Activated CD8-positive, alpha-beta T cell treated with anti-CD3 and anti-CD28 coated beads, Interleukin-2, amount 10 ng/mL, durations not matched to agents 7 days and 5 days (primary cell): ENCODE measurements at places on chromosomes 1 and 21.

DNA sequence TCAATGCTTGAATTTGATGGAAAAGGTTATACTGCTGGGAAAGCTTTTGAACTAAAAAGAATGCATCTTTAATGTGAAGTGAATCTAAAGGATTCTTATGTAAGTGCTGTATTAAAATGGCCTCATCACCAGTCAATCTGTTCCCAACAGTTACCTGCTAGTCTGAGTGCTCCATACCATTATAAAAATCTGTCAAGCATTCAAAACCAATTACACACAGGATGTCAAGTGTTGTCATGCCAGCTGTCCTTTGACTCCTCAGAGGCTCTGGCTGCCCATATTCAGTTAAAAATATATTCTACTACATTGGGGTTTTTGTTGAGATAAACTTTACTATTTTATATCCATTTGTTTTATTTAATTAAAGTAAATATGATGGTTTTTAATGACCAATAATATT is 1587.7 kb downstream of the AMY1C start:
- no peaks in the 10 kb centered on the region for H3K27me3 ChIP-seq
- no peak overlapping the region for H3K4me3 ChIP-seq
- DNase-seq, result no peak
- no peak overlapping the region for H3K27ac ChIP-seq
- no peaks in the 10 kb centered on the region for H3K36me3 ChIP-seq
- no peaks in the 10 kb centered on the region for H3K4me1 ChIP-seq

DNA sequence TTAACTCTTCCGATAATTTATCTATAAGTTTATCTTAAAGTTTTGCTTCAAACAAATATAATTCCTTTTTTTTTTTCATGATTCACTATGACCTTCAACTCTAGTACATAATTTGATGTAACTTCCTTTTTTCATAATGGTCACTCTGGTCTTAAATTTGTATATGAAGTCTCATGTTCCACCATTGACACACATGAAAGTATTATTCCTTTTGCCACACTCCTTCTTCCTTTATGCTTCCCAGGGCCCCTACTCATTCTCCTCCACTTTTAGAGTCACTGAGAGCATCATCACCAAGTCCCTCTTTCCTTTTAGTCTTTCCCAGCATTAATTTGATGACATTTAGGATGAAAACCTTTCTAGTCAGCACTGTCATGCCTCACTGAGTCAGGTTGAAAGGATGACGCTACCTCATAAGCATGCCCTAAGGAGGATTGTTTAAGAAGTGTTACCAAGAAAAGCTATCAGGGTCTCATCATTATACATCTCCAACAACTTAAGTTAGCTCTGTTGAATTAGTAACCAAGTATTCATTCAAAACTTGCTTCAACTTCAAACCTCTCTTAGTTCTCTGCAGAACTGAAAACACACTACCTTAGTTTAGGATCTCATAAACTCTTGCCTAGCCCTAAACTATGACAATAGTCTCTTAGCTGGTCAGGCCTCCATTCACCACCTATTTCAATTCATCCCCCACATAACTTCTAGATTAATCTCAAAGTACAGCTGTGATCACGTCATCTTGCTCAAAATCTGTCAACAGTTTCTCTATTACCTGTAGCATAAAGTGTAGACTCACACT is 14.5 kb downstream of the AUNIP start:
- no peaks in the 10 kb centered on the region for H3K27me3 ChIP-seq
- no peak for DNase-seq
- H3K4me1 ChIP-seq, result no peaks in the 10 kb centered on the region
- no peak overlapping the region for H3K27ac ChIP-seq

DNA sequence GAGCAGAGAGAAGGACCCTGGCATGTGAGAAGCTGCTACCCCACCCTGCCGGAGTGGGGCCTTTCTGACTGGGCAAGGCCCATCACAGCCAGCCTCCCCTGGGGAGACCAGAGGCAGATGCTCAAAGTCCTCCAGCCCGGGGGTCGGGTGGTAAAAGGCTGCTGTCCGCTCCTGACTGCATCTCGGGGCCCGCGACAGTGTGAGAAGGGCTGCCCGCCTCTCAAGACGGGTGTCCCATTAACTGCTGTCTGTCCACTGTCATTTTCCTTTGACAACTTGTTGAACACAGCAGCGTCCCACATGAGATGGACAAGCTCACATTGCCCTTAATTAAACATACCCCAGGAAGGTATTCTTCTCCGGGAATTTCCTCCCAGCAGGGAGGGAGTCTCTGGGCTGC is 91.4 kb upstream of the ARHGEF16 start:
- H3K27me3 ChIP-seq, result peaks cover 3% of the 10 kb centered on the region
- H3K4me1 ChIP-seq, result no peaks in the 10 kb centered on the region
- H3K4me3 ChIP-seq, result no peak overlapping the region
- no peak for DNase-seq
- no peak overlapping the region for H3K27ac ChIP-seq

GRCh38 chr1:60376196-60376595 is 302.6 kb upstream of the C1orf87 start:
- no peak overlapping the region for H3K27ac ChIP-seq
- no peaks in the 10 kb centered on the region for H3K27me3 ChIP-seq
- H3K4me3 ChIP-seq, result no peak overlapping the region
- H3K36me3 ChIP-seq, result no peaks in the 10 kb centered on the region
- DNase-seq, result no peak

DNA sequence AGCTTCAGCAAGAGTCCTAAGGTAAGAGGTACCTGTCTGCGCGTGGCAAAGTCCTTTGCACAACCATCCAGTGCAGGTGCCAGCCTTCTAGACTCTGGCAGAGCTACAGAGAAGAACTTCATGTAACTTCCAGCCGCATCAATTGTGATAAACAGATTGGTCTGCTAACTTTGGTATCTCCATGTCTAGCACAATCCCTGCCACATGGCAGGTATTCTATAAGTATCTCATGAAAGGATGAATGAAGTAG is 29.8 kb downstream of the CD48 start:
- peaks cover 88% of the 10 kb centered on the region for H3K4me1 ChIP-seq
- no peaks in the 10 kb centered on the region for H3K27me3 ChIP-seq
- peak overlapping the region; percentile 29 for H3K4me3 ChIP-seq
- no peak for DNase-seq
- peak overlapping the region; percentile 88 for H3K27ac ChIP-seq

DNA sequence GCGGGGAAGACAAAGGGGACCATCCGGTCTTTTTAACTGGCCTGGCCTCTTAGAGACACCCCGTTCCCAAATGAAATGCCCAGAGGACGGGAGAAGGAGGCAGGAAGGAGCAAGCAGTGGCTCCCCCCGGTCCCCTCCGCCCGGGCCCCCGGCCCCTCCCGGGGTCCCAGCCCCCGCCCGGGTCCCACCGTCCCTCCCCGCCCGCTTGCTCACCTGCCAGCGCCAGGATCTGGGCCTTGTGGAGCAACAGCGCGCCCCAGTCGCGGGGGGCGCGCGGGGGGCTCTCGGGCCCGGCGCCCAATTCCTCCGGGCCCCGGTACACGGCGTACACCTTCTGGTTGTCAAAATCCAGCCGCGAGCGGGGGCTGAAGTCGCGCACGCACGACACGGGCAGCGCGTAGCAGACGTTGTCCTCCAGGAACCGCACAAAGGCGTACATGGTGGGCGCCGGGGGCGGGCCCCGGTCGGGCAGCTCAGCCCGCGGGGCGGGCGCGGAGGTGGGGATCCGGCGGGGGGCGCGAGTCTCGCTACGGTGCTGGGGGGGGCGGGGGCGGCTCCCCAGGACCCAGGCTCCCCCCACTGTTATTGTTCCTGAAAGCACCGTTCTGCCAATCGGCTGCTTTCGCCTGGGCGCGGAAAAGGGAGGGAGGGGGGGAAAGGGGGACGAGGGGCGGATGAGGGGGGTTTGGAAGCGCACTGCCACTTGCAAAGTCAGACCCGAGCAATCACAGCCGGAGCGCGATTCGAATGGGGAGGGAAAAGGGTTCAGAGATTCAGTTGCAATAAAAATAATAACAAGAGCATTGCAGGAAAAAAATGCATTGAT is at the start of gene BEND5:
Gene BEND5, minus strand, starts transcription at position 499 of the 826 bp plus-strand sequence. Its CDS starts 60 bp downstream, at position 439.
- H3K4me3 ChIP-seq, result peak within 1 kb of the TSS; percentile 85
- peak within 1 kb of the TSS; percentile 67 for H3K27ac ChIP-seq
- peak; percentile 68 for DNase-seq
- peaks cover 15% of the 10 kb centered on the region for H3K4me1 ChIP-seq
- H3K36me3 ChIP-seq, result peaks cover 8% of the 10 kb centered on the region
- H3K27me3 ChIP-seq, result peaks cover 8% of the 10 kb centered on the region

DNA sequence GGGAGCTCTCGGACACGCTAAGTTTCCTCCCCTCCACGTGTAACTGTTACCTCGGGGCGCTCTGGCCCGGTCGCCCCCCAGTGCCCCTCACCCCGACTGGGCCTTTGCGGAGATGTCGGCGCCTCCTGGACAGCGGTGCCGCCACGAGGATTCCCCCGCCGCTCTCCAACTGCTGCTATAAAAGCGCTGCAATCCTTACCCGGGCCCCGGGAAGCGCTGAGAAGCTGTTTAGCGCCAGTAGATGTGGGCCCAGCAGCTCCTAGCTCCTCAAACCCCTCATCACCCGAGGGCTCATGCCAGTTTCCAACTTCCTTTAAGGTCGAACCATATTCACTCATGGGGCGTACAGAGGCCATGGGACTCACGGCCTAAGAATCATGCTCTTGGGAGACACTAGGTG is 361 bp upstream of the LMX1A start:
- no peak overlapping the region for H3K4me3 ChIP-seq
- peaks cover 68% of the 10 kb centered on the region for H3K27me3 ChIP-seq
- no peak overlapping the region for H3K27ac ChIP-seq
- DNase-seq, result no peak
